Brain microvascular endothelial cell (primary cell): ENCODE measurements at places on chromosomes 5 and 9.

DNA sequence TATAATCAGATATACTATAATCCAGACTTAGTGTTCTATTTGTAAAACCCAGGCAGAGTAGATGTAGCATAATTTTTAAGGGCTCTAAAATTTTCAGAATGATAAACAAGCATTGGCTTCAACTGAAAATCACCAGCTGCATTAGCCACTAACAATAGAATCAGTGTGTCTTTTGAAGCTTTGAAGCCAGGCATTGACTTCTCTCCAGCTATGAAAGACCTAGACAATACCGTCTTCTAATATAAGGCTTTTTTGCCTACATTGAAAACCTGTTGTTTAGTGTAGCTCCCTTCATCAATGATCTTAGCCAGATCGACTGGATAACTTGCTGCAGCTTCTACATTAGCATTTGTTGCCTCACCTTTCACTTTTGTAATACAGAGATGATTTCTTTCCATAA is 1877.3 kb upstream of the ACO1 start:
- DNase-seq = no peak

DNA sequence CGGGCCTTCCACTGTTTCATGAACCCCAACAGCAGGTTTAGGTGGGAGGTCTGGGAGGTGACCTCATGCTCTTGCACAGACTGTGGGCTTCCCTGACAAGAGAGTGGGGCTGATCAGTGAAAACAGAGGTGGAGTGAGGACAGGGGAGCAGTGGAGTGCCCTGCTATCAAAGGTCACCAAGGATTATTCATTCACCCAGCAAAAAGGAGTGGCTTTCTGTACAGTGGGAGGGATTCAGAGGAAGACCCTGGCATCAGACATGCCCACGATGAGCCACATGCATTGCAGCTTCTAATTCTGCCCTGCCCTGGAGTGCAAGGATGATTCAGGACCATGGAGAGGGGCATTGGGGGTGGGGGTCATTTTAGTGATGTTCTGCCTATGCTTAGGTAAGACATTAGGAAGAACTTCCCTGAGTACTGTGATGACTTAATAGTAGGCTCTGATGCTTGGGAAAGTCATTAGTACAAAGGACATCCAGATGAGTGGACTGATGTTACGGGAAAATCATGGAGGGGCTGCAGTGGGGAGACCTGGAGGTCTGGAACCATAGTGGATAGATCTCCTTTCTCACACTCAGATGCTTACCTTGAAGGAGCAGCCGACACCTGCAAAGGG is 12.8 kb downstream of the TRAF1 start:
- DNase-seq = no peak

DNA sequence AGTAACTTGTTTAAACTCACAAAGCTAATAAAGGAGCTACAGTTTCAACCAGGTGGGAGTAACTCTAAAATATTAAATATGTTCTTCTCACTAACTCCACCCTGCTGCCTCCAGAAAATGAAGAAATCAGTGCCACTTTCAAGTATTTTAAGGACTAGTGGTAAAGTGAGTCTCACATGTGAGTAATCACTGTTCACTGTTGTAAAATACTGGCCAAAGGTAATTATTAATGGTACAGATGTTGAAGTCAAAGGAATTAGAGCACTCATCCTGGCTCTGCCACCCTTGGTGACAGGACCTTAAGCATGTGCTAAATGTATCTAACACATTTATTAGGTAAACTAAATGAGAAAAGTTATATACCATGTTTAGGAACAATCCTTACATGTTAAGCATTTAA is 430.7 kb downstream of the BRINP1 start:
- no peak for DNase-seq

DNA sequence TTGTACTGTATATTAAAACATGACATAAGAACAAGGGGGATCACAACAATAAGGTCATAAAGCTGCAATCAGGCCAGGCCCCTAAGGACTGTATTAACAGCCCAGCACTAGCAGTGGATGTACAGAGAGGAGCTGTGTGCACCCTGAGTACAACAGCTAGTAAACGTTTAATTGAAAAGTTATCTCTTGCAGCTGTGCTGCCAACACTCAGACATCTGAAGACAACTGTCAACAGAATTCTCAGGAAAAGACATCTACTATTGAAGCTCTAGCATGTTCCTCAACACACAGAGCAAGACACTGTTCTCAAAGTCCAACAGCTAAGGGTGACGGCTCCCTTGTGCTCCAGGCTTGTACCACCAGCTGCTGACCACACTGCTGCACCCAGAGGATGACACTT is 199.6 kb downstream of the DCP2 start:
- no peak for DNase-seq

- DNase-seq = no peak
These were observed 64.3 kb downstream of the CPLANE1 start for GRCh38 chr5:37184748-37185364.

DNA sequence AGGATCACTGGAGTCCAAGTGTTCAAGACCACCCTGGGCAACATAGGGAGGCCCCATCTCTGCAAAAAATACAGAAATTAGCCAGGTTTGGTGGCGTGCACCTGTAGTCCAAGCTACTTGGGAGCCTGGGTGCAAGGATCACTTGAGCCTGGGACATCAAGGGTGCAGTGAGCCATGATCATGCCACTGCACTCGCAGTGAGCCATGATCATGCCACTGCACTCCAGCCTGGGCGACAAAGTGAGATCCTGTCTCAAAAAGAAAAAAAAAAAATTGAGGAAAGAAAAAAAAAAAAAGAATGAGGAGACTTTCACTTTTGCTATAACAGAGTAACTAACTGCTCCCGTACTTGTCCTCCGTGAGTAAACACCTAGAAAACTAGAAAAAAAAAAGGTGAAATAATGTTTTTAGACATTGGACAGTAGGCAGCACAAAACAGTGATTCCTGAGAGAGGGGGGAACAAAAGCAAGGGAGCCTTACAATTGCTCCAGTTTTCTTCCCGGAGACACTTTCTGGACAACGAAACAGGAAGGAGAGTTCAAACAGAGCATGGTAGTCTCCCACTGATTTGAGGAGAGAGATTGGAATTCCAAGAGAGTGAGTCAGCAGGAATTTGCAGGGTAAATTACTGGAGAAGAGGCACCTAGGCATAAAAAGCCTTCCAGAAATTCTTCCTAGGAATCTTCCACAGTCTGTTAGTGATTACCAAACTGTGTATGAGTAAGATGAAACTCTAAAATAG is 6.9 kb upstream of the ZBTB5 start:
- DNase-seq = peak; percentile 77

GRCh38 chr9:88418025-88418424 is 29.8 kb downstream of the SPIN1 start:
- DNase-seq = no peak

GRCh38 chr9:116686693-116687073 is 422 bp upstream of the TRIM32 start:
- no peak for DNase-seq

- no peak for DNase-seq
These were observed 286.1 kb downstream of the ANXA1 start for GRCh38 chr9:73437758-73438157.

DNA sequence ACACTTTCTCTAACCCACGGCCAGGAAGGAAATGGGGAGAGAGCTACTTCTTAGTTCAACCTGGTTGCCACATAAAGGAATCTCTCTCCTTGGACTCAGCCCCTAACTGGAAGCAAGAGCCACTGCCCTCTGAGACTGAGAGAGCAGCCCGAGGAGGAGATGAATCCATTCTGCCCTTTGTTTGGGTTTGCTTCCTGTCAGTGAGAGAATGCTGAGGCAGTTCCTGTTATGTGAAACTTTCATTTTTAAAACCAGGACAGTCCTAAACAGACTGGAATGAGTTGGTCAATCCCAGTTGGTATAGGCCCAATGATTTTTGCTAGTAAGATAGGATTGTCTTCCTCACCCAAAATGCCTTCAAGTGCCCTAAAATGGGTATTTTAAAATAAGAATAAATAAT is 205.1 kb downstream of the NTRK2 start:
- DNase-seq = peak; percentile 3

DNA sequence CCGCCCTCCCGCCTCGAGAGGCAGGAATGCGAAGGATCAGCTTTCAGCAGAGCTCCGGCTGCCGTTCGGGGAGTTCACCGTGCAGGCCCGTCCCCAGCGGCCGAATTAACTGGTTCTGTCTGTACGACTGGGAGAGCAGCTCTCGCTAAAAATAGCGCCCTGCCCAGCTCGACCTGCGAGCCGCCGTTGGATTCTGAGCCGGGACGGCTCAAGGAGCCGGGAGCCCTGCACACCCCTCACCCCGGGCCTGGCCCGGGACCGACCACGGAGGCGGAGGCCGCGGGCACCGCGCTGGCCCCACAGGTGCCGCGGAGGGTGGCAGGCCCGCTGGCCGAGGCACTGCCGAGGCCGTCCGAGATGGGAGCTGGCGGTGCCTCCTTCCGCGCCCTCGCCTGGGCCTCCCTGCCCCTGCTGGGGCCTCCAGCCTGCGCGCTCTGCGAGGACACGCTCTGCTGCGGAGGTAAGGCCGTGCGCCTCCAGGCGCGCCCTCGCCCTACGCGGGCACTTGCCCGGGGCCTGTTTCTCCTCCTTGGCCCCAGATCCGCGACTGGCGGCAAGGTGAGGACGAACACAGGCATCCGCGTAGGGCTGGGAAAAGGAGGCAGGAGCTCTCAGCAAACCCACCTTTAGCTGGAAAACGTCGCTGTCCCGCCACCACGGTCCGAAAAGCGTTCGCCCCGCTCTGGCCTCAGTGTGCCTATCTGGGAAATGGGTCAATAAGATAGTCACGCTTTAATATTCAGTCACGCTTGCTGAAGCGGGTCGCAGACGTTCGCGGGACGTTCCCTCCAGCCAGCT is 53.1 kb upstream of the DAB2IP start:
- DNase-seq = peak; percentile 74

DNA sequence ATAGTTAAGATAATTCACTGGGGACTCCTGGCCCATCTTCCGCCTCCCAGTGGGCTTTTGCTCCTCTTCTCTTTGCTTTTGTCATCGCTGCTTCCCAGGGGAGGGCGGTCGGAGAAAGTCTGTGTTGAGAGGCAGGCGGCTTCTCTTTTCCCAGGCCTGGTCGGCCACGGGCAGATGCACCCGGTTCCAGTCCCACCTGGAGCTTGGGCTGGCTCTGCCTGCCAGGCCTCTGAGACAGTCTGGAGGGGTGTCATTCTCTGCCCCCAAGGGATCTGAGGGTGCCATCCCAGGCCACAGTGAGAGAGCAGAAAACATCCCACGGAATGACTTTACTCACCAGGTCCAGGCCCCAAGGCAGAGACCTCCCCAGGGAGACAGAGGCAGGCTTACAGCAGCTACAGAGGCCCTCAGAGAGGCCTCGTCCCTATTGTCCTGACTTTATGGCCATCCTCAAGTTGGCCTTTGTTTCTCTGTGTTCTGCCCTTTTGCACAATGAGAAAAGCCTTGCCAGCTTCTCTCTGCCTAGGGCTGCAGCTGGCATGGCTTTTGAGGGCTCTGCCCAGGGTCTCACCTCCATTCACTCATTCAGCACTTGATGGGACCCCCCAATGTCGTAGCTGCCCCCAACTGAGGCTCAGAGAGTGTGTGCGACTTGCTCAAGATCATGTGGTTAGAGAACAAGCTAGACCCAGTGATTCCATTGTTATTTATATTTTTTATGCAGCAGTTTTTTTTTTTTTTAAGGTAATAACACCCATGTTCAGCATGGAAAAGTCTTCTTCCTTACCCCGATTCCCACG is 44.2 kb upstream of the BOD1 start:
- DNase-seq = no peak

DNA sequence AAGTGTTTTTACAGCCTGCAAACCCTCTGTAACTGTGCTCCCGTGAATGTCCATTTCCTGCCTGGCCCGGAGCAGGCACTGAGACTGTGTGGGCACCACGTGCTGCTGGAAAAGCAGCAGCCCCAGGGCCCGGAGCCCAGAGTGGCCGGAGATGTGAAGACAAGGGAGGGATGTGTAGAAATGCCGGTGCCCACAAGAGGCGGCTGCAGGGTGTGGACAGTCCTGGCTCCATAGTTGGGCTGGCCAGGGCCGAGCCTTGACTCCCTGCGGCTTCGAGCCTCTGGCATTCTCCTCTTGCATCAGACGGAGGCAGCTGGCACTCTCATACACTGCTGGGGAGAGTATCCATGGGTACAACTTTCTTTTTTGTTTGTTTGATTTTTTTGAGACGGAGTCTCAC is 13.2 kb upstream of the GFPT2 start:
- no peak for DNase-seq

- DNase-seq = peak; percentile 8
These were observed 599.6 kb upstream of the GRAMD2B start for GRCh38 chr5:125823572-125823971.

GRCh38 chr5:133246376-133247150 is 194.8 kb downstream of the HSPA4 start:
- DNase-seq = peak; percentile 29

GRCh38 chr5:2515180-2515764 is 236.2 kb downstream of the IRX2 start:
- DNase-seq = no peak

GRCh38 chr9:91378695-91379127 is 17.0 kb upstream of the AUH start:
- peak; percentile 76 for DNase-seq

DNA sequence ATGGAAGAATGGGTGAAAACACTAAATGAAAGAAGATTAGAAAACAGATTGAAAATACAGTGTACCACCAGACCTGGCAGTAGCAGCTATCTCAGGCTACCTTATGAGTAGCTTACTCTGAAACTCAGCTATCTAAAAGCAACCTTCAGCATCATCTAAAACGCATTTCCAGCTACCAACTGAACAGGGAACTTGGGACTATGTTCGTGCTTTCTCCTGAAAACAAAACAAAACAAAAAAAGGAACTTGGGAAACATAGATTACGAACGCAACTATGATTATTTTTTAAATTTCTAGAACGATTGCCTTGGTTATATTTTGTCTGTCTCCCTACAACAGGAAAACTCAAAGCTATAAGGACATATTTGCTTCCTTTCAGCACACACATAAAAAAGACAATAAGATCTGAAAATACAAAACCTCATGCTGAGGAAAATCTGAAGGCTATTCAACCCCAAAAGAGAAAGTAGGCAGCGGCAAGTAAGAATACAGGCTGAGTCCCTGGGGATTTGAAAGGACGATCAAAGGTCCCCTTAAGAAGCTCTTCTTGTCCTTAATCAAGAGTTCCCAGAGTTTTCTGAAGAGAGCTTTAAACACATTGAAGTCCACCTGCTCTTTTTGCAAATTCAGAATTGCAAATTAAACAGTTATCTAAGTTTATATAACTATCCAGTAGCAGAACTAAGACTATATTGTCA is 53.4 kb downstream of the OR2K2 start:
- no peak for DNase-seq

- DNase-seq = no peak
These were observed 97.4 kb downstream of the GAPVD1 start for GRCh38 chr9:125359011-125359410.

DNA sequence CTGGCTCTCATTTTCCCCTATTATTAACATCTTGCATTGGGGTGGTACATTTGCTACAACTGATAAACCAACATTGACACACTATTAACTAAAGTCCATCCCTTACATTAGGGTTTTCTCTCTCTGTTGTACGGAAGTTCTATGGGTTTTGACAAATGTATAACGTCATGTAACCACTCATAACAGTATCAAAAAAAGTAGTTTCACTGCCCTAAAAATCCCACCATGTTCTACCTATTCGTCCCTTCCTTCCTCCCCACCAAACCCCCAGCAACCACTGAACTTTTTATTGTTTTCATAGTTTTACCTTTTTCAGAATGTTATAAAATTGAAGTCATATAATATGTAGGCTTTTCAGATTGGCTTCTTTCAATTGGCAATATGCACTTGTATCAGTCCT is 40.1 kb downstream of the MLLT3 start:
- DNase-seq = no peak
